ENCODE measurements at places on chromosomes 7 and 10.

DNA sequence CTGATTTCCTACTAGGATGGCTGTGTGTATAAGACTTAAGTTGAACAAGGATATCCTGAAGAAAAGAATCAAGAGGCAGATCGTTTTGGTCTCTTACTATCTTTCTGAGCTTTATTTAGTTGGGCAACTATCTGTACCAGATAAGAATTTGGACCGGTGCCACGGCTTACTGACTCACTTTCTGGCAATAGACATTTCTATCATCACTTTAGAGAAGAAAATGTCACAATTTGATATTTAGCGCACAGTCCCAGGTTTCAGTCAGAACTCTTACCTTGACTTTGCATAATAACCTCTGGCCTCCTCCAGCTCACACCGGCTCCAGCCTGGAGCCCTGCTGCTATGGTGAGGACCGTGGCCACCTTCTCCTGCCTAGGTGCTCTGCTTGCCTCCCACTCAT is 218.2 kb upstream of the MDFIC start:
- DNase-seq = no peak

GRCh38 chr10:3071405-3072198 is 4.3 kb downstream of the PFKP start:
- no peak for DNase-seq

- no peak for DNase-seq
These were observed 263.4 kb upstream of the PRKCQ start for GRCh38 chr10:6843481-6843881.

DNA sequence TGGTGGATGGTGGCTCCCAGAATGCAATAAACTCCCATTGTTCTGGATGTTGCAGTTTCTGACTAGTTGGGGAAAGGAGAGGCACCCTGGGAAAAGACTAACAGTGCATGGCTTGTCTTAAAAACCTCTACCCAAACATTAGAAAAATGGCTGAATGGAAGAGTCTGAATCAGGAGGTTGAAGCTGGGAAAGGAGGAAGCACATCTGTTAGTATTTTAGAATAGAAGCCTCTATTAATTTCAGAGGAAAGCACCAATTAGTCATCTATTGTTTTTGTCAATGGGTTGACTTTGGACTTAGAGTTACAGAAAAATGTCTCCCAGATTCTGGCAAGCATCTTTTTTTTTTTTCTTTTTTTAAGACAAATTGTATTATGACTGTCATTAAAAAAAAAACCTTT is 56.1 kb upstream of the ELMO1 start:
- DNase-seq = no peak

DNA sequence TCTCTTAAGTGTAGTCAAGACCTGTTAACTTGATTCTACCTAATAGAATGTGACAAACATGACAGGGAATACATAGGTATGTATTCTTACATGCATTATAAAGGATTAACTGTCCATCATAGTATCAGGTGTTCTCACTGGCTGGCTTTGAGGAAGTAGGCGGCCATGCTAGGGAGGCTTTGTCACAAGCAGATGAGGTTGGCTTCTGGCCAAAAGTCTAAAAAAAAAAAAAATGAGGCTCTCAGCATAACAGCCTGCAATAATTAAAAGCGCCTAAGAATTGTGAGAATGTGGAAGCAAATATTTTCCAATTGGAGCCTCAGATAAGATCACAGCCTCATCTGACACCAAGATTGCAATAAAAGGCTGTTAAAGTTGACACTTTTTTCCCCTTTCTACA is 1256.8 kb upstream of the SORCS1 start:
- DNase-seq = no peak

GRCh38 chr7:106944035-106944665 is 79.1 kb downstream of the PIK3CG start:
- DNase-seq = no peak

DNA sequence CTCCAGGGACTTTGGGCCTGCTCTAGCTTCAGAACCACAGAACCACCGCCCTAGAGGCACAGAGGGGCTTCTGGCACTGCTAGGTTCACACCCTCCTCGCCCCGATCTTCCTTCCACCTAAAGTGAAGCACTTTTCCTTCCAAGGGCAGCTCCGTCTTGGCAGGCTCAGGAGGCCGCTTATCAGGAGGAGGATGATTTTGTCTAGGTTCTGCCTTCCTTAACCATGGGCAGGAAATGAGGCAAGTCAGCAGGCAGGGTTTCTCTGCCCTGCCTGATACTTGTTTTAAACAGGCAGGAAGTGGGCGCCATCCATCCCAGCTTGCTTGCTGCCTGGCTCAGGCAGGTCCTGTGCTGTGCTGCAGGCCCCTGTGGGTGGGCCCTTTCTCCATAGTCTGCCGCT is 8.3 kb upstream of the ATP6V0E2 start:
- no peak for DNase-seq

- DNase-seq = no peak
These were observed 86.6 kb upstream of the C7orf33 start for GRCh38 chr7:148503900-148504487.

DNA sequence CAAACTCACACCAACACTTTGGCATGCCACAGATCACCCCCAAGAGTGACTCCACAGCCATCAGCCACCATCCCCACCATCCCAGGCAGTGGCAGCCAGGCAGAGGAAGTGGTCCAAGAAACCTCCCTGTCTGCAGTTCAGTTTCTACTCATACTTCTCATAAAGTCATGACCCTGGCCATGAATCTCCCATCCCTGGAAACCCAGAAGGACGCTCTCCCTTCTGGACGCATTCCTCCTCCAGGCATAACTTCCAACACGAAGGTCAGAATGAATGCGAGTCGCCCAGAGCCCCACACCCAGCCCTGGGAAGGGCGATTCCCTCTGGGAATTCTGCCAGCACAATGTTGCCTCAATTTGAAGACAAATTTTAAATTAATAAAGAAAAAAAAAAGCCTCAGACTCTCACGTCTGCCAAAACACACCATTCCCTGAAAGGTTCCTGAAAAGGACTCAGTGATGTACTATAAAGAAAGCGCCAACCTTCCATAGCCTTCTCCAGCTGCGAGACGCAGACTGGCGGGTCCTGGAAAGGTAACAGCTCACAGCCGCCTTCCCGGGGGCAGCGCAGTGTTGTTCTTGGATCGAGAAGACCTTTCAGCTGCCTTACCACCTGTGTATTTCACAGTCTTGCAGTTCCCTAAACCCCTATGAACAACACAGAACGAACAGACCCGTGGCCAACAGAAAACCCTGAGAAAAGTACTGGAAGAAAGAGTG is 307.6 kb downstream of the FRMD4A start:
- DNase-seq = no peak

DNA sequence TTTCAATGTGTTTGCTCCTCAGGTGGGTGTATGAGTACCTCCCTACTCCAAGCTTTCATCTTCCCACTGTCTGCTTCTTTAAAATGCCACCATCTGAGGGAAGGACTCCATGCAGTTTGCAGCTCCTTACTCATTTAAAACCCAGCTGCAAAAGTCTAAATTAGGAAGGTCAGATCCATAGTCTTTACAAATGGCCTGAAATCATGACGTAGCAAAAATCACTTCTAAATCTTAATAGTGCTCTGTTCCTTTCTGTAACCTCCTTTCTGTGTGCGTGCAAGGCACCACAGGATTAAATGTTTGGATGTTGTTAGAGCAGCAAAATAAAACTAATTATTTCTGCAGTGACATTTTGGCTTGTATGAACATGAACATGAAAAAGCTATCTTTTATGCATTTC is 366.9 kb upstream of the IGFBP3 start:
- no peak for DNase-seq

DNA sequence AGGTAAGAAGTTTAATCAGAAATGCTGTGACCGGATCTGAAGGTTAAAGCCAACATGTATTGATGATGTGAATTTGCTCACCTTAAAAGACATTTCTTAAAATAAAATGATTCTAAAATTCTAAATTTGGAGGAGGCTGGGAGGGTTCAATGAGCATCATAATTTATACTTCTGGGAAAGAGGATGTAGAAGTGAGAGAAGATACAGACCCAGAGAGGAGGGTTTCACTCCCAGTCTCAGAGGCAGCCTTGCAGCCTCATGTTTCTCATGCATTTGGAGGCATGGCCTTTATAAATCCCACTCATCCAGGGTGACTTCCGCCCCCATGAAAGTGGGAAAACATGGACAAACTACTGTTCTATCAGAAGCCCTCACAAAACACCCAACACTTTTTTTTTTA is 305.6 kb upstream of the PITRM1 start:
- no peak for DNase-seq

DNA sequence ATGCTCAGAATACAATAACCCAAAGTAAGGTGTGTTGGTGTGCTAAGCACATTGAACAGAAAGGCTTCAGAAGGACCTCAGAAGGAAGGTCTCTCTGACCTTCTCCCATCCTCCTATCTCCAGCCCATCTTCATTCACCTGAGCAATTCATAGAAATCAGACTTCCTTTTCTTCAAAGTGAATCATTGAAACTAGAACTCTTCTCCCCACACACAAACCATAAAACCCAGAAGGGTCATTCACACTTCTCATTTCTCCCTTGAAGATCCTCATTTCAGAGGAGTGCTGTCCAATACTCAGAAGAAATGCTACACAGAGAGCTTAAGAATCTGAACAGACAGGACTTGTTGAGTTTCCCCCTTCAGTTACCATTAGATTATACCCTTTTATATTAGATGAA is 89.5 kb downstream of the VWDE start:
- no peak for DNase-seq

DNA sequence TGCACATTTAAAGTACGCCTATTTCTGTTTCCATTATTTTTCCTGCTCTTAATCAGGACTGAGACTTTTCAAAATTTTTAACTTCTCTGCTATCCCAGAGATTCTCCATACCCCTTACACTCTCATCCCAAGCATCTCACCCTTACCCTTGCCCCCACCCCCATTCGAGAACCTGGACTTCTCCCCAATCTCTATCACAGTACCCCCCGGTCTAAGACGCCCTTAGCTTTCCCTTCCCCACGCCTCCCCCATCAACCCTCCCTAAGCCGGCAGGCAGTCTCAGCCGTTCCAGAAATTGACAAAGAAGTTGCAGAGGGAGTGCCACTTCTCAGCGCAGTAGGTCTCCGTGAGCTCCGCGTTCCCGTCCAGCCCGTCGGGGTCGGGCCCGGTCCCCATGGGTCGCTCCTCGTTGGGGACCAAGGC is 1.4 kb downstream of the FGFBP3 start:
- no peak for DNase-seq

DNA sequence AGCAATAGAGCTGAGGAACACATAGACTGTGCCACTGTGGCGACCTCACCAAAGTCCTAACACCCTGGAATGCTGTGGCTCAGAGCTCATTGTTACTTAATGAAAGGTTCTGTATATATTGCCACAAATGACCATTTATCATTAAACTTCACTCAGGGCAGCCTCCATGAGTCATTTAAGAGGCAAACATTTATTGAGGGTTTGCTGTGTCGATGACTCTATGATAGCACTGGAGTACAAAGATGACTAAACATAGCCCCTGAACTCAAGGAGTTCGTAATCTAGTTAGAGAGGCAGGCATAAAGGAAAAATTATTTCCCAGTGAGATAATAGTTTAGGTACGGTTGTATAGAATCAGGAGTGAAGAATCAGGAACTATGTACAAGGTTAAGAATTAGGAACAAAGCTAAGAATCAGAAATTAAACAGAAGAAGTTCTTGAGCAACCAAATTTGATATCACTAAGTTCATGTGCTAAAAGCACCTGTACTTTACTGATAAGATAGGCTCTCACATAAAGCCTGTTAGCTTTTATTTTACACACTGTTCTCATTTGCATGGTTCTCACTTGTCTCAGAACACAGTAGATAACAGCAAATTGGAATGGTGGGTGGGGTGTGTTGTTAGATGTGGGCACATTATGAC is 7.9 kb downstream of the ENTPD7 start:
- no peak for DNase-seq

DNA sequence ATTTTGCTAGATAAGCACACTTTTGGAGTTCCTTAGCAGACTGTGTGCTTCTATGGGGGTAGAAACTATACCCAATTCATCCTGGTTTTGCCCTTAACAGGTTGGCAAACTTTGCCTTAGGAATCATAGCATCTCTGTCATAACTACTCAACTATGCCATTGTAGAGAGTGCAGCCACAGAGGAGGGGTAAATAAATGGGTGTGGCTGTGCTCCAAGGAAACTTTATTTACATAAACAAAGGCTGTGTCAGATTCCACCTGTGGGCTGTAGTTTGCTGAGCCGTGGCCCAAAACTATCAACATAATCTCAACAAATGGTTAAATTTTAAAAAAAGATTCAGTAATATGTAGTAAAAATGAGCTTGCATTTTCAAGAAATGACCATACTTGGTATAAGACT is 51.6 kb upstream of the LAMB1 start:
- DNase-seq = no peak

DNA sequence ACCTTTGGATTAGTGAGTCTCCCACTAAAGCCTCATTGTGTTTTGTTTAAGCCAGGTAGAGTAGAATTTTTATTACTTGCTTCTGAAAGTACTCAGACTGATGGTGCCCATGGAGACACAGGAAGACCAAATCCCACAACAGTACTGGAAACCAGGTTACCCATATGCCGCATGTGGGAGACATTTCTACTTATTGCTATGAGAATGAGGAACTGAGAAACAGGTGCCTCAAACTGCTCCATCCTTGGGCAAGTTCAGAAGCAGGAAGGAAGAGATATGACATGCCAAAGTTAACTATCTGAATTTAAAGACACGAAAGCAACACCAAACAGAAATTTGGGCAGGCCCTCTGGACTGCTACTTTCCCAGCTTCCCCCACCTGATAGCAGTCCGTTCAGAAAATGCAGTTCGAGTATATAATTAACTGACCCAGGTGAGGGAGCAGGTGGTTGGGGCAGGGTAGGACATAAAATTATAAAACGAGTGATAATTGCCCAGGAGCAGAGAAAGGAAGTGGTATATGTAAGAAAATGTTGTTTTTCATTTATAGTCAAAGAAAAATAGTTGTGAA is 382.3 kb upstream of the MTPN start:
- no peak for DNase-seq

DNA sequence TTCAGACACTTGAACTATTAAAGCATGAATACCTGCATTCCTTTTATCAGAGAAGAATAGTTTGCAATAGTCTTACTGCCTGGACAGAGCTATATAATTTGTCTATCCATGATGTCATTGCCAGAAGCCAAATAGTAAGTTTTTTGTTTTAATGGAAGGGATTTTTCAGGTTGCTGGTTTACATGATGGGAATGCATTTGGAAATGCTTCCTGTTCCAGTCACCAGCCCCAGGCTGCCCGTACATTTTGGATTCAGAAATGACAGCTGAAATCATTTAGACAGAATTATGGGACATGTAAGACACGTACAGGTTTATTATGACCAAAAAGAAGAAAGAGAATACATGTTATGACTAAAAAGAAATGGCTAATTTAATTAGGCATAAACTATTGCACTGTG is 293.1 kb downstream of the CDK14 start:
- DNase-seq = no peak

GRCh38 chr10:35451151-35452016 is 115.1 kb downstream of the CCNY start:
- DNase-seq = no peak

DNA sequence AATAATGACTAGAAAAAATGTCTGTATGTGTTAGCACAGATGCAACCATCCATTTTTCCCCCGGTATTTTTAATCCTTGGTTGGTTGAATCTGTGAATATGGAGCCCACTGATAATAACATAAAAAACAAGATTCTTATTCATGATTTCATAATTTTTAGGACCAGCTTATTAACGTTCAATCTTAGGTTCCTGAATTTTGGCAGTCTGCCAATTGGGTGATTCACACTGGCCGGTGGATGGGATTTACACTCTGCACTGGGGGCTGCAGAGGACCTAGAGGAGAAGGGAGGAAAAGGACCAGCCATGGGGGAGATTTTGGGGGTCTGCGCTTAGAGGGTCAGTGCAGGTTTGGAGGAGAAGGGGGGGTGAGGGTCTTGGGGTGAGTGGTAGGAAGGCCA is 327.9 kb downstream of the ACTR3B start:
- no peak for DNase-seq

Data from aorta (tissue), 5 donors.